Fibroblast of mammary gland (primary cell): ENCODE measurements at places on chromosomes 16 and 17.

- DNase-seq = peak; percentile 76
Observed at GRCh38 chr16:70685938-70686375, at the start of gene MTSS2. Gene MTSS2 (minus strand): TSS chr16:70686053. CDS start chr16:70685791, 262 bp downstream.

- DNase-seq = no peak
Observed at GRCh38 chr16:12903407-12904328, 2.3 kb downstream of the SHISA9 start.

- no peak for DNase-seq
Observed at GRCh38 chr17:67833134-67833533, 7.8 kb downstream of the BPTF start.

- peak; percentile 62 for DNase-seq
Observed at GRCh38 chr17:42459801-42460281, 1.2 kb downstream of the ATP6V0A1 start.

GRCh38 chr16:56974549-56975300 is 13.0 kb downstream of the CETP start:
- no peak for DNase-seq

DNA sequence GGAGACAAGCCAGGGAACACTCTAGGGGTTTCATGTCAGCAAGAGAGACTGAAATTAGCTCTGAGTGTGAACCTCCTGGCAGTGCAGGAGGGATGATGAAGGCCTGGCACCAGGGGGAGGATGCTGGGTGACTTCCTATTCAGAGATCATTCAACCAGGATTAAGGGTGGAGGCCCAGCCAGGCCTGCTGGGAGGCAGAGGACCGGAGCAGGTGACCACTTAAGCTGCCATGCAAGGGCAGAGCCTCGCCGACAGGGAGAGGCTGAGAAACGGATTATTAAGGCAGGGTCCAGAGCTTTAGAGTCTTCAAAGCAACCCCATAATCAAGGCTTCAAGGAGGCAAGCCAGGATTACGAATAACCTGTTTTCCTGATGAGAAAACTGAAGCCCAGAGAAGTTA is 10.6 kb upstream of the SRCIN1 start:
- no peak for DNase-seq

DNA sequence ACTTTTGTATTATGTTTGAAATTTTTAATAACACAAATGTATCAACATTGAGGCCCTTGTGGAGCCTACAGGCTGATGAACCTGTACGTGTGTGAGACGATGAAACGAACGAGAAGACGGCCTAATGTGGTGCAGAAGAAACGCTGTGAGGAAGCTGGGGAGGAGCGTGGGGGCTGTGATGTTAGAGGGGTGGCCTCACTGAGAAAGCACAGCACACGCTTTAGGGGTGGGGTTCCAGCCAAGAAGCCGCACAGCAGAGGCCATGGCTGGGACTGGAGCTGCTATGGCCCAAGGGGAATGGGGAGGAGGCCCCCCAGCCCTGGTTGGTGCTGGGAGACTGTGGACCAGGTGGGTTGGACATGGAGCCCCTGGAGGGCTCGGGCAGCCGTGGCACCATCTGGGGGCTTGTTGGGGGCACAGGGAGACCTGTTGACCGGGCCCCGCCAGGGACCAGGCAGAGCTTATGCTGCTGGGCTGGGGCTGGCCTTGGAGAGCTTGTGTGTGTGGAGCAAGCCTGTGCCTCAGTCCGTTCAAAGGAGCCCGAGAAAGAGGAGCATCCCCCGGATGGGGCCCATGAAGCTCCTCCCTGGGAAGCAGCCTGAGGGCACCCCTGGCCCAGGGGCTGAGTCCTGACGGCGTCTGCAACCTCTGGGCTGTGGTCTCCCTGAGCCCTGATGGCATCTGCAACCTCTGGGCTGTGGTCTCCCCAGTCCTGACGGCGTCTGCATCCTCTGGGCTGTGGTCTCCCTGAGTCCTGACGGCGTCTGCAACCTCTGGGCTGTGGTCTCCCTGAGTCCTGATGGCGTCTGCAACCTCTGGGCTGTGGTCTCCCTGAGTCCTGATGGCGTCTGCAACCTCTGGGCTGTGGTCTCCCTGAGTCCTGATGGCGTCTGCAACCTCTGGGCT is 44.7 kb downstream of the METRNL start:
- DNase-seq = no peak

- no peak for DNase-seq
Observed at GRCh38 chr16:52546291-52547003, 496 bp downstream of the TOX3 start.

DNA sequence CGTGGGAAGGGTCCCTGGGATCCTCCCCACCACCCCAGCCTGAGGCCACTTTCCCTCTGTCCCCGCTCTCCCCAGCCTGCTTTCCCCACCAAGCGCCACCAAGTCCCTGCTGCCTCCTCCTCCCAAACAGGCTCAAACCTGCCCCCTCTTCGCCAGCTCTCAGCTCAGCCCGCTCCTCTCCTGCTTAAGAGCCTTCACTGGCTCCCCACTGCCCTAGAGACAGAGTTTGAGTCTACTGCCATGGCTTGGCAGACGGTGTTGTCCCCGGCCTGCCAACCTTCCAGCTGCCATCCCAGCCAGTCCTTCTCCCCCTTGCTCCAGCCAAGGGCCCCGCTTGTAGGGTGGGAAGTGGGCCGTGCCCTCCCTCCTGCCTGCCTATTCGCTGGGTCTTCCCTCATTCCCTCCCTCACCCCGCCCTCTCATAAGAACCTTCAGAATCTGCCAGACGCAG is 11.1 kb downstream of the IL4R start:
- no peak for DNase-seq

DNA sequence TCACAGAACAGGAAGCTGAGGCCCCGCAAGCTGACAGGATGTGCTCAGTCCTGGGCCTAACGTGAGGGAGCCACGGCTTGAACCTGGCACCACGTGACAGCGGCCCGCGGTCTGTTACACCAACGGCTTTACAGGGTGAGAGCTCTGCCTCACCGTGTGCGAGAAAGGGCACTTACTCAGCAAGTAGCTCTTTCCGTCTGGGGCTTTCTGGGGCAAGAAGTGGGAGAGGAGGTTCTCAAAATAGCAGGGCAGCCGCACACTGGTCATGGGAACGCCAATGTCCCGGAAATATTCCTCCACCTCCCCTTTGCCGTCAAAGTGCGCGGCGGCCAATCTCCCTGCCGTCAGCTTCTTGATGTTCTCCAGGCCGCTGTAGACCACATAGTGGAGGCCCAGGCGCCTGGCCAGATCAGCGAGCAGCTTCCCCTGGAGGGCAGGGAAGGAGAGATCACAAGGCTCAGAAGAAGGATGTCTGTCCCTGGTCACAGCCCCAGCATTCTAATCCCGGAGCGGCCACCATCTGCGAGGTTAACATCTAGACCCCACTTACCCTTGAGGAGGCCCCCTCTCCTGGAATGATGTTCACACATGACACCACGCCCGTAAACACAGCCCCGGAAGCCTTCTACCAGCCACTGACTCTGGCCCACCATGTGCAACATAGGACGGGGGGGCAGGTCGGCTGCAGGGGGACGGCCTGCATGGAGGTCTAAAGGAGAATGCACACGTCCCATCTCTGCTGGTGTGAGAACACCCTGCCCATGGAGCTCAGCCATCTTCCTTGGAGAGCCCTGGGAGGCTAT is 8.2 kb downstream of the NMRAL1 start:
- no peak for DNase-seq

- DNase-seq = peak; percentile 72
Observed at GRCh38 chr17:65198653-65199382, 61.6 kb downstream of the RGS9 start.

DNA sequence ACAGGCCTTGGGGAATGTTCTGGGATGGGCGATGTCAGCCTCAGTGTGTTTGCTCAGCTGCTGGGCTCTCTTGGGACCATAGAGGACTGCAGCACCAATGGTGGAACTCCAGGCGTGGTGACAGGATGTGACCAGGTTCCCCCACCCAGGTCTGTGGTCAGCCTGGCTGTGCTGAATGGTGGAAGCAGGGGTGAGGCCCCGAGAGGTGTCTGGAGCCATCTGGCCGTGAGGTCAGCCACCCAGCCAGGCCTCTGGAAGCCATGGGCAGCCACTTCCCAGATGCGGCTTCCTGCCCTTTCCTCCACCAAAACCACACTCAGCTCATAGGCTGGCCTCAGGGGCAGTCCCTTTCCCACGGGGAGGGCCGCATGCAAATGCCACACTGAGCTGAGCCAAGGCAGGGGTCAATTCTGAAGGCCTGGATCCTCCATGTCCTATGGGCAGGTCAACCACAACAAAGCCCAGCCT is 7.8 kb upstream of the MAPK7 start:
- peak; percentile 21 for DNase-seq

DNA sequence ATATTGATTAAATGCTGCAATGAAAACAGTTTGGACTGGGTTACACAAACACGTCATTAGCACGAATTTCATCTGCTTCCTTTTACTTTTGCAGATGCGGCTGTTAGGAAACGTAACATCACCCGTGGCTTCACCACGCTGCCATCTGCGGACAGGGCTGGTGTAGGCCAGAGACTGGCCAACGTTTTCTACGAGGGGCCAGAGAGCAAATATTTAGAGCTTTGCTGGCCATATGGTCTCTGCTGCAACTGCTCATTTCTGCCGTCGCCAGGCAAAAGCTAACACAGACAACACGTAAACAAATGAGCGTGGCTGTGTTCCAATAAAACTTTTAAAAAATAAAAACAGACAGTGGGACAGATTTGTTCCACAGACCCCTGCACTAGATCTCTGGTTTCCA is 96.6 kb downstream of the ENGASE start:
- DNase-seq = no peak

- DNase-seq = no peak
Observed at GRCh38 chr16:23465179-23465578, 12.2 kb upstream of the COG7 start.

DNA sequence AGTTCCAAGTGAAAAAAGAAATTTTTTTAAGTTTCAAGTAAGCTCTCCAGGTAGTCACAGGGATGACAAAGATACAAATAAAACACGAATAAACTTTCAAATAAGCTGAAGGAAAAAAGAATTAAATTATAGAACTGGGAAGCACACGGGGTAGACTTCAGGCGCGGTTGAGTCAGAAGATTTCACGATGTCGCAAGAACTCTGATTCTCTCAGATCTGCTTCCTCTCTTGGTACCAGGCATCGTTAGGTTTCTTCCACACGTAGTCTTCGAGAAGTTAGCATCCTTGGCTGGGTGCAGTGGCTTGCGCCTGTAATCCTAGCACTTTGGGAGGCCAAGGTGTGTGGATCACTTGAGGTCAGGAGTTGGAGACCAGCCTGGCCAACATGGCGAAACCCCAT is 784.1 kb upstream of the RBFOX1 start:
- DNase-seq = no peak

GRCh38 chr17:11935734-11936406 is 61.4 kb downstream of the ZNF18 start:
- DNase-seq = peak; percentile 63

DNA sequence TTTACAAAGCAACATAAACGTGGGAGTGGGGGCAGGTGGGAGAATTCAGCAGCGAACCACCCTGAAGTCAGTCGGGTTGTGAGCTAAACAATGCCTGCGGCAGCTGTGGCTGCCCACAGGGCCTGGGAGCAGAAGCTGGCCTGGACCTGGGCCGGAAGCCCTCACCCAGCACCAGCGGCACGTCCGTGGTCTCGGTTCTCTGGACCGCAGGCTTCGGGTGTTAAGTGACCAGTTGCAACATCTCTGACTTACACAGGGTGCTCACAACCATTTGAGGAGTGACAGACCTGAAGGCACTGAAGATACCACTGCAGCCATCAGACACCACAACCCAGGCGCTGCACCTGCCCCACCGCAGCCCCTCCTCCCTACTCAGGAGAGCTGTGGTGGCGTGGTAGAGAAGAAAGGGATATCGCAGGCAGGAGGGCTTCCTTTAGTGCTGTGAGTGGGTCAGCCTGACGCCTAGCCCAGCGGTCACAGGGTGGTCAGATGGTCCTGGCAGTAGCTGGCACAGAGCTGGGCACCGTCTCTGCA is 33.8 kb downstream of the CBFA2T3 start:
- DNase-seq = no peak

GRCh38 chr17:14926526-14927122 is 338.5 kb downstream of the PMP22 start:
- DNase-seq = peak; percentile 84

DNA sequence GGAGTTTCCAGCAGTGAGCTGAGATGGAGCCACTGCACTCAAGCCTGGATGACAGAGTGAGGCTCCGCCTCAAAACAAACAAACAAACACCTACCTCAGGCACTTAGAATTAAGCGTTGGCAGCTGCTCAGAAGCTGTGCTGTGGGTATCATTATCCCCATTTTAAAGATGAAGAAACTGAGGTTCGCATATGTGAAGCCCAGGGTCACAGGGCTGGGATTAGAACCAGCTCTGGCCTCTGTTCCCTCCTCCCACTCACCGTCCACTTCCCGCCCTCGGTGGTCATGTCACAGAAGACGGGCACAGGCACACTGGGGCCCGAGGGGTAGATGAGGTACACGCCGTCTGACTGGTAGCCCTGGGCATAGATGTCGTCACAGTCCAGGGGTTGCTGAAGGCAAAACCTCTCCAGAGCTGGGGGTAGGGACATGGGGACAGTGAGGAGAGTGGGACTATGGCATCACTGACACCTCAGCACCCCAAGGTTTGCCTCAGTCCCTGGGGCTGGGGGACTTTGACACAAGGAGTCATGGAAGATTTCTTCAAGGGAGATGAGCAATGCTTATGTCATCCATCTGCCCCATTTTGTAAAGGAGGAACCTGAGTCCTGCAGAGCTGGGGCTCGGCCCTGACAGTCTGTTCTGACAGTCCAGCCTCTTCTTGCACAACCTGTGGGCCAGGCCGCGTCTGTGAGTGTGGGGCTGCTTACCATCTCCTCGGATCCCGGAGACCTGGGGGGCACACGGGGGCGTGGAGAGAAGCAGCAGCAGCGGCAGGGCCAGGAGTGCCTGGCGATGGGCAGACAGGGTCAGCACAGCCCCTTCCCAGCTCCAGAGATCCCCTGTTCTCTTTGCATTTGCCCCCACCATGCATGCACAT is 700 bp downstream of the MFAP4 start:
- DNase-seq = peak; percentile 96

GRCh38 chr16:24118126-24118821 is 137.9 kb upstream of the CACNG3 start:
- DNase-seq = no peak

DNA sequence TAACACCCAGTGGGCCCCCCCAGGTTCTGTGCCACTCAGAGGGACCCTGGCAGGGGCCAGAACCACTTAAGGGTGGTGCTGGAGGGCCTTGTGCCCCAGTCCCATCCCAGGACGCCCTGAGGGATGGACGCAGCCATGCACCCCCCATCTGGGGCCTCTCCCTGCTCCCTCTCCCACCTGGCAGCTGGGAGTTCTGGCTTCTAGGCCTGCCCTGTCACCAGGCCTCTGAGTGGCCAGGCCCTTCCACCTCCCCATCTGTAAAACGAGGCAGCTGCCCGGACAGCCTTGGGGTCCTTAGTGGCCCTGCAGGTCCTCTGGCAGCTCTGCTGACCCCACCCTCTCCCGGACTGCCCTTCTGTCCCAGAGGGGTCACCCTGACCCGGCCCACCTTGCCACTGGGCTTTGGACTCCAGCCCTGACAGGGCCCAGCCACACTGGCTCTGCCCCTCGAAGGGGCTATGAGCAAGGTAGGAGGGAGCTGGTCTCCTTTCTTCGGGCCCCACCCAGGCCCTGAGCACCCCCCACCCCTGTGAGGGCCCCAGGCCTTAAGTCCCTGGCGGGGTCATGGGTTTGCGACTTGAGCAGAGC is 12.3 kb downstream of the PAM16 start:
- DNase-seq = no peak
